ENCODE measurements at places on chromosomes 3 and 15. TPM values are rescaled to one million over a fixed set of nuclear protein-coding genes. Genes with fewer than 3 reads are reported as not detected.

DNA sequence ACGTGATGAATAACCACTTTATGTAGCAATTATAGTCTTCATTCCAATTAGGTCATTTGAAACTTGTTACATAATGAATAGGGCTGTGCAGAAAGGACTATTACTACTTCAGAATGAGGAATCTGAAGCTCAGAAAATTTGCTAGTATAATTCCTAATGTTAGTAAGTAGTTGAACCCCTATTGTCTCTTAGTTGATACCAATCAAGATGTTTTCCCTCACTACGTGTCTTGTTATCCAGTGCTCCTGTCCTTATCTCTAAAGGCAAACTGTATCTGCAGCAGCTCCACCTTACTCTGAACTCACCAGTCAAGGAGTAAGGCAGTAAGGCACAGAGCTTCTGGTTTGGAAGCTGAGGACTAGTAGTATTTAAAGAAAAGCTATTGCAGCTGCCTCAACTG, 32.0 kb downstream of the RAB11A start:
- no peak overlapping the region for H3K27ac ChIP-seq
- DNase-seq = no peak
- no peaks in the 10 kb centered on the region for H3K27me3 ChIP-seq
- H3K4me3 ChIP-seq = no peak overlapping the region
- H3K36me3 ChIP-seq = peaks cover 75% of the 10 kb centered on the region
- H3K4me1 ChIP-seq = peaks cover 31% of the 10 kb centered on the region

DNA sequence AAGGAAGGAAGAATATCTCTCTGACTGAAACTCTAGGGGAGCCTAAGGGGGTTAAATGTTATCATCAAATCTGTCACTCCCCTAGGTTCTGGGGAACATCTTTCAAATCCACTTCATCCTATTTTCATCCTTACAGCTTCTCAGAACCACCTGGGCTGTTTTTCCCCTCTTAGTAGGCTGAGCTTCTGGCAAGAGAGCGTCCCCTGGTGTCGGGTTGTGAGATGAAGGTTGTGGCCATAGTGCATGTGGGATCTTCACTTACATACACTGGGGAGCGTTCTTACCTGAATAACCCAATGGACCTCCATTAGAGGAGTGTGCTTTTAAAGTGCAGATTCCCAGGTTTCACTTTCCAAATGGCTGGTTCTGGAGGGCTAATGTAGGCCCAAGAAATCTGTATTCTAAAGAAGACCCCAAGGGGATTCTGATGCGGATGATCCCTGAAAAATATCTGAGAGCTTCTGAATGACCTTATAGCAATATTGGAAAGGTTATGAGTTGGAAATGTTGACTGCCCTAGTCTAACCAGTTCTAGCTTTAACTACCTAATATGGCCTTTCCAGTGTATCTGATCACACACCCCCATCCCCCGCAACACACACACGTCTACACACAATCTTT, 663.7 kb downstream of the AGBL1 start:
- no peak overlapping the region for H3K27ac ChIP-seq
- H3K4me3 ChIP-seq = no peak overlapping the region
- H3K27me3 ChIP-seq = no peaks in the 10 kb centered on the region
- no peaks in the 10 kb centered on the region for H3K4me1 ChIP-seq
- DNase-seq = no peak
- H3K36me3 ChIP-seq = no peaks in the 10 kb centered on the region

- no peaks in the 10 kb centered on the region for H3K4me1 ChIP-seq
- DNase-seq = no peak
Observed at GRCh38 chr3:76369170-76369569, 583.8 kb upstream of the ZNF717 start.

The KBTBD8 gene
- polyA plus RNA-seq = 1.2 TPM

DNA sequence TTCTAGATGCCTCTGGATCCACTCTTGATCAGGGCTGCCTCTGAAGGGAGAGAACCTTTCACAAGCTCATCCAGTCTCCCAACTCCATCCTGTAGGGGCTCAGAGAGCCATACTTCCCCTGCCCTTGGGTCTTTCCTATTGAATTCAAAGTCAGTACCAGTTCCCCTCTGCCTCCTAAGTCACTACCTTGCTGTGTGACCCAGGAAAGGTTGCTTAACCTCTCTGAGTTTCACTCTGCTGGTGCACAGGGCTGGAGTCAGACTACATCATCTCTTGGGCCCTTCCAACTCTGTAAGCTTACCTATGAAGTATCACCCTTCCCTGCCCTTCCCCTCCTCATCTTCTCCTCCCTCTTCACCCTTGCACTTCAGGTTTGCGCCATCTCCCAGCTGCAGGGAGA, 117.9 kb downstream of the MEGF11 start:
- no peaks in the 10 kb centered on the region for H3K4me1 ChIP-seq
- no peak overlapping the region for H3K27ac ChIP-seq
- no peaks in the 10 kb centered on the region for H3K36me3 ChIP-seq
- H3K4me3 ChIP-seq = no peak overlapping the region

The PLEKHO2 gene
- 23.9 TPM for polyA plus RNA-seq

The KCNMB2 gene
- polyA plus RNA-seq = 16.9 TPM

- no peak overlapping the region for H3K4me3 ChIP-seq
- no peaks in the 10 kb centered on the region for H3K4me1 ChIP-seq
- DNase-seq = peak; percentile 37
- no peaks in the 10 kb centered on the region for H3K27me3 ChIP-seq
Observed at GRCh38 chr15:100631831-100632230, 29.4 kb downstream of the ASB7 start.

The SCAMP5 gene
- 31.3 TPM for polyA plus RNA-seq

The SPESP1 gene
- 2.0 TPM for polyA plus RNA-seq

The ITPKA gene
- 1.1 TPM for polyA plus RNA-seq

The ARMC8 gene
- polyA plus RNA-seq = 48.1 TPM

The PRKCD gene
- polyA plus RNA-seq = 47.2 TPM

The STRC gene
- polyA plus RNA-seq = 0.75 TPM

The CDC25A gene
- 7.2 TPM for polyA plus RNA-seq

DNA sequence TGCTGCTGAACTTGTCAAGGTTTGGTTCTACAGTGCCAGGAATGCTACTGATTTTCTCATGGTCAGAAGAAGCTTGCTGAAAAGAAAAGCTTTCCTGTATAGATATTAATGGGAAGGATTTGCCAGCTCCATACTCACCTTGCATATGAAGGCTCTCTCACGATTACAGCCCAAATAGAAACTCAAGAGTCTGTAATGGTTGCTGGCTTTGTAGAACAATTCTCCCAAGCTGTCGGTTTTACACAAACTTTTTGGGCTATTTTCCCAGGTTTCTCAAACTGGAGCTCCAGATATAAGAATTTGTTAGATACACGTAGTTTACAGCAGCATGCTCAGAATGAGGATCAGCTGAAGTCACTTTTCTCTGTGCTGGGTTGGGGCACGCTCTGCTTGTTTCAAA, 30.1 kb upstream of the LRRC3B start:
- H3K36me3 ChIP-seq = no peaks in the 10 kb centered on the region
- H3K27ac ChIP-seq = no peak overlapping the region
- H3K27me3 ChIP-seq = no peaks in the 10 kb centered on the region
- peaks cover 3% of the 10 kb centered on the region for H3K4me1 ChIP-seq

DNA sequence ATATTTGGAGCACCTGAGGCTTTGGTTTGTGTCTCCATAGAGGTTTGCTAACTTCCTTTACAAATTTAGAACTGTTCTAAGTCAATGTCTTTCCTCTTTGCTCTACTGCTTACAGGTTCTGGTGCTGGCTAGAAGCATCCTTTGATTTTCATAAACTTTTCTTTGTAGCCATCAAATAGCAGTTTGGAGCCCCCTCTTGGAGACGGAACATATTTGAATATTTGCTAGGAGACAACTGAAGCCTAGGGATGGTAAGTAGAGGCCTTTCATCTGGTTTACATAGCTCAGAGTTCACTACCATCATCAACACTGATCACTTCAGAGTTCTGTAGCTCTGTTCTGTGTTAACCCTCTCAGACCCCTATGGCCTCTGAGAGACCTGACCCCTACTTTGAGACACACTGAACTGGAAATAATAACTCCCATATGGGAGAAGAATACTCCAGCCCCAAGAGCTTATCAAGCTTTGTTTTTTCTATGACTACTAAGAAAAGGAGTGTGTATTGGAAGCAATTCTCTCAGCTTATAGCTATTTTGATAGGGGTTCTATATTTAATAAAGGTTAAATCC, 420.4 kb downstream of the EPHA3 start:
- H3K27ac ChIP-seq = no peak overlapping the region
- no peak for DNase-seq
- H3K36me3 ChIP-seq = no peaks in the 10 kb centered on the region
- no peaks in the 10 kb centered on the region for H3K4me1 ChIP-seq

GRCh38 chr15:78763796-78764241, 47.4 kb downstream of the ADAMTS7 start:
- H3K4me1 ChIP-seq = peaks cover 18% of the 10 kb centered on the region
- DNase-seq = peak; percentile 76
- H3K27ac ChIP-seq = no peak overlapping the region

DNA sequence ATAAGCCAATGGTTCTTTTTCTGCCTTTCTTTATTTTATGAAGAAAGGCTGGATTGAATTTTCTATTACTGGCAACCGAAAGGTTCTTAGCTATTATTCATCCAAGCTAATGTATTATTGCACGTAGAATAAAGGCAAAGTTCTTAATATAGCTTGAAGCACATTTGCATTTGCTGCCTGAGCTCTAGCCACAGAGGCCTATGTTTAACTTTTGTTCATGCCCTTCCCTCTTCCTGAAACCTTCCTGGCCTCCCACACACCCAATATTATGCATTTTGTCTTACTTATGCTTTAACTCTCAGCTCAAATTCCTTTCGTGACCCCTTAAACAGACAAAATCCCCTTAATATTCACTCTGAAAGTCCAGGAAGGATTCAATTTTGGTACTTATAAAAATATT, 71.0 kb upstream of the ZNF280D start:
- no peaks in the 10 kb centered on the region for H3K36me3 ChIP-seq
- DNase-seq = no peak
- no peak overlapping the region for H3K4me3 ChIP-seq
- H3K4me1 ChIP-seq = no peaks in the 10 kb centered on the region
- no peak overlapping the region for H3K27ac ChIP-seq

The TIMP4 gene
- 0.13 TPM for polyA plus RNA-seq

- no peak overlapping the region for H3K27ac ChIP-seq
- no peaks in the 10 kb centered on the region for H3K36me3 ChIP-seq
- peak; percentile 39 for DNase-seq
- no peaks in the 10 kb centered on the region for H3K4me1 ChIP-seq
Observed at GRCh38 chr15:77786956-77787355, 154.2 kb upstream of the LINGO1 start.

The CLDN1 gene
- polyA plus RNA-seq = 2.1 TPM

DNA sequence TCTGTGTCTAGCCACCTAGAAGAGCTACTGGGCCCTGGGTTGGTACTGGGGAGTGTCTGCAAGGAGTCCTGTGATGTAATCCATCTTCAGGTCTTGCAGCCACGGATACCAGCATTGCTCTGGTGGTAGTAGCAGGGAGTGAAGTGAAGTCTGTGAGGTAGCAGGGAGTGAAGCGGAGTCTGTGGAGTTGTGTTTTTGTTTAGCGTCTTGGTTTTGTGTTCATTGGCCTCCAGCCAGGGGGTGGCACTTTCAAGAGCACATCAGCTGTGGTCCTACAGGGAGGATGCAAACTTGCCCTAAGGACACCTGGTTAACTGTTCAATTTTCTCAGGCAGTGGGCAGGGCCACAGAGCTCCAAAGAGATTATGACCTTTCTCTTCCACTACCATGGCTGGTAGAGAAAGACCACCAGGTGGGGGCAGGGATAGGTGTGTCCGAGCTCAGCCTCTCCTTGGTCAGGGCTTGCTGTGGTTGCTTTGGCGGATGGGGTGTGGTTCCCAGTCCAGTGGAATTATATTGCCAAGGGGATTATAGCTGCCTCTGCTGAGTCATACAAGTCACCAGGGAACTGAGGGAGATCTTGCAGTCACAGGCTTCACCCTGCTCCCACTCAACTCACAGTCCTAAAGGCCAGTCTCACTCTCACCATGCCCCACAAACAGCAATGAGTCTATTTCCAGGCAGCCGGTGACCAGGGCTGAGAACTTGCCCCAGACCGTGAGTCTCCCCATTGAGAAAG, 424.7 kb downstream of the ZBBX start:
- H3K27me3 ChIP-seq = no peaks in the 10 kb centered on the region
- no peaks in the 10 kb centered on the region for H3K36me3 ChIP-seq
- H3K4me1 ChIP-seq = no peaks in the 10 kb centered on the region
- no peak for DNase-seq
- H3K4me3 ChIP-seq = no peak overlapping the region
- no peak overlapping the region for H3K27ac ChIP-seq

- DNase-seq = no peak
- H3K36me3 ChIP-seq = no peaks in the 10 kb centered on the region
- no peak overlapping the region for H3K4me3 ChIP-seq
Observed at GRCh38 chr3:174334111-174334510, 525.0 kb upstream of the NAALADL2 start.

- no peak for DNase-seq
- no peaks in the 10 kb centered on the region for H3K4me1 ChIP-seq
- no peaks in the 10 kb centered on the region for H3K27me3 ChIP-seq
- H3K36me3 ChIP-seq = no peaks in the 10 kb centered on the region
- no peak overlapping the region for H3K27ac ChIP-seq
Observed at GRCh38 chr3:131712662-131713061, 209.9 kb upstream of the MRPL3 start.

- no peaks in the 10 kb centered on the region for H3K27me3 ChIP-seq
- H3K4me3 ChIP-seq = no peak overlapping the region
- no peak overlapping the region for H3K27ac ChIP-seq
- DNase-seq = no peak
Observed at GRCh38 chr3:160698599-160699195, 21.7 kb downstream of the ARL14 start.

GRCh38 chr3:135965129-135965505, 411 bp upstream of the PPP2R3A start:
- peak overlapping the region; percentile 56 for H3K4me3 ChIP-seq
- peaks cover 8% of the 10 kb centered on the region for H3K4me1 ChIP-seq
- no peak overlapping the region for H3K27ac ChIP-seq
- no peaks in the 10 kb centered on the region for H3K36me3 ChIP-seq
- H3K27me3 ChIP-seq = peaks cover 27% of the 10 kb centered on the region

DNA sequence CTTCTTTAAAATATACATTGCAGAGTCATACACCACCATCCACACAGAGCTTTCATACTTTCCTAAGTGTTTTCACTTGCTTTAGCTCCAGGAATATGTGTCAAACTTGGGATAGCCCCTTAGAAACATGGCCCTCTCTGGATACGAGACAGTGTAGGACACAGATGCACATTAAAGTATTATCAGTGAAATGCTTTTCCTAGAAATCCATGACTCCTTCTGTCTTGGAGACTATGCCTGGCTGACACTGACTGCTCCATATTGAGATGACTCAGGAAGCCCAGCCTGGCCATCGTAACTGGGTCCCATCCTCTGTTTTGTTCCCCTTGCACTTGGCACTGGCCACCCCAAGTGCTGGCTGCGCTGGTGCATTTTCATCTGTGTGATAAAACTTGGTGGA, 204.8 kb downstream of the PDZRN3 start:
- H3K4me3 ChIP-seq = no peak overlapping the region
- H3K4me1 ChIP-seq = no peaks in the 10 kb centered on the region
- H3K27me3 ChIP-seq = no peaks in the 10 kb centered on the region

The NPAP1 gene
- polyA plus RNA-seq = 0.62 TPM

The MYZAP gene
- 66.1 TPM for polyA plus RNA-seq

The SGO1 gene
- 12.3 TPM for polyA plus RNA-seq

GRCh38 chr15:62853841-62854225, 188.7 kb upstream of the TPM1 start:
- no peak overlapping the region for H3K27ac ChIP-seq
- H3K36me3 ChIP-seq = no peaks in the 10 kb centered on the region
- no peaks in the 10 kb centered on the region for H3K4me1 ChIP-seq
- no peak overlapping the region for H3K4me3 ChIP-seq

GRCh38 chr3:188037965-188038581, 115.9 kb upstream of the LPP start:
- H3K27me3 ChIP-seq = no peaks in the 10 kb centered on the region
- H3K4me3 ChIP-seq = no peak overlapping the region
- no peak for DNase-seq
- no peak overlapping the region for H3K27ac ChIP-seq

The TMEM266 gene
- 2.1 TPM for polyA plus RNA-seq

The SNTN gene
- 1.7 TPM for polyA plus RNA-seq

Measured in left lung (tissue), 14 donors.